ENCODE measurements at places on chromosomes 7 and 10.

DNA sequence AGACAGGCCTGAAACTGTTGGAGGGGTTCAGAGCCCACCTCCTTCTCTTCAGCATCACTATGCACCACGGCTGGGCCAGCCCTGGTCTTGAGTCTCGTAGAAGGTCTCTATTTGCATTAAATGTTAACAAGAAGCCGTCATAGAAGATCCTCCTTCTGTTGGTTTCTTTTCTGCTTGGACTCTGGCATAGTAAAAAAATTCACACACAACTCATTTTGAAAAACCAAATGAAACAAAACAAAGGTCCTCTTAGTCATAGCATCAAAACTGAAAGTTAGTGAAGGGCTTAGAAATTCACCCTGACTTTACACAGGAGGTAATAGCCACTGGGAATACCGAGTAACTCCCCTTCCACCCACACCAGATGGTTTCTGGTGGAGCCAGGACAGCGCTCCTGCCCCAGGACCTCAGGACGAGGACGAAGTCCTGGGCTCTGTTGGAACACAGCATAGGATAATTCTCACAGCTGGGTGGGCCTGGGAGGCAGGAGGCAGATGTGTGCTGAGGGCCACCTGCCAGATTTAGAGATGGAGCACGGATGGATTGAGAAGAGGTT lies 248.4 kb upstream of the KLF6 start:
- no peak for DNase-seq

DNA sequence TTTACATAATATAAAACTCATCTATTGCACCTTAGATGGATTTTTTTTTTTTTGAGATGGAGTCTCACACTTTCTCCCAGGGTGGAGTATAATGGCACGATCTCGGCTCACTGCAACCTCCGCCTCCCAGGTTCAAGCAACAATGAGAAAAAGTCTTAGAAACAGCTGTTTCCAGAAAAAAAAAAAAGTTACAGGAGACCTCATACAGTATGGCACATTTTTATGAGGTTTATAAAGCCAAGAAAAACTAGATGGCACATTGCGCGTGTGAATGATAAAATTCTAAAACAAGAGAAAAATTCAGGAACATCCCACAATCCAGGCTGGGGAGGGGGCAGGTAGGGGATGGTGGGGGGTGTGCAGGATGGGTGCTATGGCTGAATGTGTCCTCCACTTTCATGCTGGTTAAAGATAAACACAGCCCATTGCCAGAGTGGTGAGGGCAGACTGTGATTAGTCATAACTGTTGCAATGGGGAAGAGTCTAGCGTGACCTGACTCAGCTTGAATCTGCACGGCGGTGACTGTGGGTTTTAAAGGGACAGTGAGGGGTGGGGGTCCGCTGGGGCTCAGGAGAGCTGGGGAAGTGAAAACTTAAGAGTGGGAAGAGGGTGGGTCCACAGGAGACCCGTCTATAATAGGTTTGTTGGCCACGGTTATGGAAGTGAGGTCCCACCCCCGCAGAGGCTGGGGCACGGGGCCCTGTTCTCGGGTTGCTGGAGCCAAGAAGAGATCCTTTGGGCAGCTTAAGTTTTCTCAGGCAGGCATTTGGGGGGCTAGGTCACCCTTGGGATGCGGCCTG lies 11.9 kb upstream of the LRRC27 start:
- no peak for DNase-seq

GRCh38 chr7:98295467-98296192 lies 14.1 kb downstream of the BRI3 start:
- peak; percentile 8 for DNase-seq

DNA sequence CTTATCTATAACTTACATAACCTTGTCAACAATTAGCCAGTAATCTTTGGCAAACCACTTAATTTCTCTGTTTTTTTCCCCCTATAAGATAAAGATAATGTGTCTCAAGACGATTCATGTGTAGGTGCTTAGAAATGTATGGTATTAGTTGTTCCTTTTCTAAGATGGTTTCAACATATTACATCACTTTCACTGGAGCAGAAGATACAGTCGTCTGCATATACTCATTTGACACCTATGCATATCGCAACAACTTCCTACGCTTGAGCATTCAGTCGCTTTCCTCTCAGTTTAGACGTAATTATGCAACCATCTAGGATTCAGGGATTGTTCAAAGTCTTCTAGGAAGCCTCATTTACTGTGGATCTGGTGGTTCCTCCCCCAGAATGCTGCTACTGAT lies 396.7 kb downstream of the PHTF2 start:
- DNase-seq: no peak

DNA sequence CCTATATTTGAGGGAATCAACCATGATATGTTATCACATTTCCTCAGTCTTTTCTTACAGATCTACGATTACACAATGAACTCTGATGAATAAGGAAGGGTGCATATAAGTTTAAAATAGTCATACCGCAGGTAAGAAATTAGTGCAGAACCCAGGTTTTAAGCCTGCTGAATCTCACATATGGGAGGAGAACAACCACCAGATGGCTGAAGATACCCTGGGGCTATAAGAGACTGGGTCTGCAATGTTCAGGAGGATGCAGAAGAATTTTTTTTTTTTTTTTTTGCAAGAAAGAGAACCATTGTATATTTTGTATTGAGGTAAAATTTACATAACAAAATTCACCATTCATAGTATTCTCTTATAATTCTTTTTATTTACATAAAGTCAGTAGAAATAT lies 372.3 kb upstream of the MYO3A start:
- no peak for DNase-seq

- no peak for DNase-seq
Observed at GRCh38 chr10:37734971-37735370, 122.4 kb downstream of the ZNF248 start.

DNA sequence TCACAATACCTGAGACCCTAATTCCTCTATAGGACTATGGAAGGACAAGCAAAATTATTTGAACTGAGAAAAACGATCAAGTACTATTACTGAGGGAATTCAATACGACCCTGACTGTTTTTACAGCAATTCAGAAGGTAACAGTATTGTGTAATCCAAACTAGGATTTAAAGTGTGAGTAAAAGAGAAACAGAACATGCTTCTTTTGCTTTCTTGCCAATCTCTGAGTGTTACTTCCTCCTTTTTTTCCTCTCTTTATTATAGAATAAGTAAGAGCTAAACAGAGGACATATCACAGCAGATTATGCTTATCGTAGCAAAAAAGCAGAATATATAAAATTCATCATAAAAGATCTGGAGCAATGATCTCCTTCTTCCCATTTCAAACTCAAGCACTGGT lies 292.1 kb downstream of the THSD7A start:
- no peak for DNase-seq

- DNase-seq: no peak
Observed at GRCh38 chr7:68918621-68919020, 679.7 kb upstream of the AUTS2 start.

All from midbrain (tissue), 1 donor.